ENCODE measurements at places on chromosomes 13 and 19. TPM values are rescaled to one million over a fixed set of nuclear protein-coding genes. Genes with fewer than 3 reads are reported as not detected.

Gene VSIG10L
- 5.0 TPM for polyA plus RNA-seq

Gene NCAN
- polyA plus RNA-seq = not detected

Gene TUBB4A
- 36.3 TPM for polyA plus RNA-seq

Gene ZNF540
- 6.3 TPM for polyA plus RNA-seq

Gene ZNF729
- polyA plus RNA-seq = 0.30 TPM

Gene ANGPTL8
- 1.2 TPM for polyA plus RNA-seq

Gene RNF113B
- polyA plus RNA-seq = 0.19 TPM

Gene AZU1
- polyA plus RNA-seq = 3.4 TPM

Gene RAD23A
- 84.0 TPM for polyA plus RNA-seq

Gene CD33
- 1.6 TPM for polyA plus RNA-seq

Gene PNMA8B
- polyA plus RNA-seq = 4.3 TPM

Gene DCT
- 0.18 TPM for polyA plus RNA-seq

Gene TTC9B
- 0.07 TPM for polyA plus RNA-seq

Gene SULT2A1
- polyA plus RNA-seq = not detected

Gene KLK4
- polyA plus RNA-seq = not detected

Gene HSD11B1L
- polyA plus RNA-seq = 12.4 TPM

Gene KIR2DL1
- not detected for polyA plus RNA-seq

Gene ZNF793
- polyA plus RNA-seq = 36.6 TPM

Gene OR7A5
- not detected for polyA plus RNA-seq

Gene ATP4A
- polyA plus RNA-seq = not detected

Gene DPF1
- polyA plus RNA-seq = 1.3 TPM

Gene CEACAM16
- not detected for polyA plus RNA-seq

Gene TEX30
- polyA plus RNA-seq = 29.6 TPM

Gene ZNF98
- 3.3 TPM for polyA plus RNA-seq

Gene CALR3
- polyA plus RNA-seq = 0.14 TPM

Gene DACH1
- polyA plus RNA-seq = 105 TPM

Gene LRRC63
- 0.24 TPM for polyA plus RNA-seq

Measured in left renal cortex interstitium (tissue), 4 donors.